ENCODE measurements at places on chromosomes 4 and X. TPM values are rescaled to one million over a fixed set of nuclear protein-coding genes. Genes with fewer than 3 reads are reported as not detected.

DNA sequence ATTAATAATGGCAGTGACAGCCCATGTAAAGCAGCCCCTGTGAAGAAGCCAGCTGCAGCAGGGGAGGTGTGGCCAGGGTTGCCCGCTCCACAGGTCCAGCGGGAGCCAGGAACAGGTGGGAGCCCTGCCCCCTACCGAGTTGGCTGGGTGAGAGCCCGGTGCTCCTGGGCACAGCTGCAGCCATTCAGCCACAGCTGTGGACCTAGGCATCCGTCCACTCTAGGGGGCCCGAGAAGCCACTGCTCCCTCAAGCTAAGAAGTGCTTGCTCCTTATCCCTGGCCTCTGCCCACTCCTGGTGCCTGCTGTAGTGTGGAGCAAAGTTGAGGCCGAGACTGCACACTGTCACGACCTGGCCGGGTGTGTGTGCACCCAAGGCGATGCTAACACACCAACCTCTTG, 1469.0 kb downstream of the PCDH7 start:
- no peaks in the 10 kb centered on the region for H3K27me3 ChIP-seq
- no peak overlapping the region for H3K4me3 ChIP-seq

GRCh38 chr4:26212528-26212927, 108.3 kb upstream of the RBPJ start:
- no peaks in the 10 kb centered on the region for H3K36me3 ChIP-seq
- DNase-seq, result no peak
- no peak overlapping the region for H3K27ac ChIP-seq
- no peak overlapping the region for H3K4me3 ChIP-seq
- H3K27me3 ChIP-seq, result no peaks in the 10 kb centered on the region

- H3K4me1 ChIP-seq, result 0 out of 2 replicates have a peak, but pooled peaks cover 10% of the 10 kb centered on the region
- H3K27me3 ChIP-seq, result no peaks in the 10 kb centered on the region
- no peak overlapping the region for H3K27ac ChIP-seq
- H3K4me3 ChIP-seq, result no peak overlapping the region
- DNase-seq, result peak; percentile 70
These were observed 34.0 kb upstream of the GYPA start for GRCh38 chr4:144174401-144175067.

DNA sequence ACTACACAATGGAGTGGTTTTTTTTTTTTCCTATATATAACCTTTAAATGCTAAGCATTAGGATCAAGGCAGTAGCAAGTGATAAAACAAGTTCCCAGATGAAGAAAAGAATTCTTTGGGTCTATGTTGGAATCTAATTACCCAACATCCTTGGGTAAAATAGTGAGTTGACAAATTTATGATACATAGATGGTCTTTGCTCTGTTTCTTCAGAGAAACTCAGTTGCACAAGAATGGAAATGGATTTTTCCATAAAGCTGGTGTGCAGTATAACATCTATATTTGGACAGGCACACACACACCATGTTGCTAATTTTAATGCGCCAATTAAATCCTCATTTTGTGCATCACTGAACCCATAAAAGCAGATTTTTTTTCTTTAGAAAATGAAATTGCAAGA, 137.0 kb upstream of the MED14 start:
- H3K4me3 ChIP-seq, result no peak overlapping the region
- H3K36me3 ChIP-seq, result no peaks in the 10 kb centered on the region
- H3K27me3 ChIP-seq, result no peaks in the 10 kb centered on the region
- DNase-seq, result no peak
- H3K27ac ChIP-seq, result no peak overlapping the region
- H3K4me1 ChIP-seq, result no peaks in the 10 kb centered on the region

DNA sequence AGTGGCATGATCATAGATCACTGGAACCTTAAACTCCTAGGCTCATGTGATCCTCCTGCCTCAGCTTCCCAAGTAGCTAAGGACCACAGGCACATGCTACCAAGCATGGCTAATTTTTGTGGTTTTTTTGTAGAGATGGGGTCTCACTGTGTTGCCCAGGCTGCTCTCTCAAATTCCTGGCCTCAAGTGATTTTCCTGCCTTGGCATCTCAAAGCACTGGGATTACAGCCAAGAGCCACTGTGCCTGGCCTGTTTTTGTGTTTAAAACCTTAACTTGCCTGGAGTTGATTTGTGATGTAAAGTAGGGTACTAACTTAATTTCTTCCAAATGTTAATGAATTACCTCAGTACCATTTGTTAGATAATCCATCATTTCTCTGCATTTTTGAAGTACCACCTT, 22.3 kb downstream of the DLG3 start:
- H3K4me3 ChIP-seq, result no peak overlapping the region
- DNase-seq, result no peak
- no peak overlapping the region for H3K27ac ChIP-seq
- no peaks in the 10 kb centered on the region for H3K27me3 ChIP-seq
- peaks cover 16% of the 10 kb centered on the region for H3K4me1 ChIP-seq

DNA sequence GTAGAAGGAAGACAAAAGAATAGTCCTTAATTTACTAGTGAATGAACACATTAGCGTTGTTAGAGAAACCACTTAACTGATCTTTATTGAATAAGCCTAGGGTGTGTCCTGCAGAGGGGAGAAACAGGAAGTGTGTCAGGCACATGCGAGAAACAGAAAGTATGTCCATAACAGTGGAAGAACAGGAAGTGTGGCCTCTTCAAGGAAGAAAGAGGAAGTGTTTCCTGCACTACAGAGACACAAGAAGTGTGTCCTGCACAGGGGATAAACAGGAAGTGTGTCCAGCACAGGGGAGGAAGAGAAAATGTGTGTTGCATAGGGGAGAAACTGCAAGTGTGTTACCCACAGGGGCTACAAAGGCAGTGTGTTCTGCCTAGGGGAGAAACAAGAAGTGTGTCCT, 539.6 kb upstream of the PRKX start:
- H3K36me3 ChIP-seq, result no peaks in the 10 kb centered on the region
- DNase-seq, result no peak
- H3K4me3 ChIP-seq, result no peak overlapping the region
- no peaks in the 10 kb centered on the region for H3K27me3 ChIP-seq

Gene SOD3
- 8.9 TPM for polyA plus RNA-seq

Gene DSPP
- 0.08 TPM for polyA plus RNA-seq

DNA sequence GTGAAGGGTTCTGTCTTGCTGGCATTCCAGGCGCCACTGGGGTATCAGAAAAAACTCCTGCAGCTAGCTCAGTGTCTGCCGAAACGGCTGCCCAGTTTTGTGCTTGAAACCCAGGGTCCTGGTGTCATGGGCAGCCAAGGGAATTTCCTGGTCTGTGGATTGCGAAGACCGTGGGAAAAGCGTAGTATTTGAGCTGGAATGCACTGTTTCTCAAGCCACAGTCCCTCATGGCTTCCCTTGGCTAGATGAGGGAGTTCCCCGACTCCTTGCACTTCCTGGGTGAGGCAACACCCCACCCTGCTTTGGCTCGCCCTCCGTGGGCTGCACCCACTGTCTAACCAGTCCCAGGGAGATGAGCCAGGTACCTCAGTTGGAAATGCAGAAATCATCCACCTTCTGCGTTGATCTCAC, 40.1 kb downstream of the NOP14 start:
- DNase-seq, result no peak
- H3K27me3 ChIP-seq, result no peaks in the 10 kb centered on the region
- peak overlapping the region; percentile 37 for H3K4me3 ChIP-seq
- H3K27ac ChIP-seq, result peak overlapping the region; percentile 94
- H3K36me3 ChIP-seq, result no peaks in the 10 kb centered on the region

GRCh38 chrX:10759141-10759799, 138.9 kb upstream of the MID1 start:
- peak; percentile 56 for DNase-seq
- peak overlapping the region; percentile 26 for H3K4me3 ChIP-seq
- peak overlapping the region; percentile 93 for H3K27ac ChIP-seq
- no peaks in the 10 kb centered on the region for H3K36me3 ChIP-seq
- peaks cover 28% of the 10 kb centered on the region for H3K4me1 ChIP-seq

DNA sequence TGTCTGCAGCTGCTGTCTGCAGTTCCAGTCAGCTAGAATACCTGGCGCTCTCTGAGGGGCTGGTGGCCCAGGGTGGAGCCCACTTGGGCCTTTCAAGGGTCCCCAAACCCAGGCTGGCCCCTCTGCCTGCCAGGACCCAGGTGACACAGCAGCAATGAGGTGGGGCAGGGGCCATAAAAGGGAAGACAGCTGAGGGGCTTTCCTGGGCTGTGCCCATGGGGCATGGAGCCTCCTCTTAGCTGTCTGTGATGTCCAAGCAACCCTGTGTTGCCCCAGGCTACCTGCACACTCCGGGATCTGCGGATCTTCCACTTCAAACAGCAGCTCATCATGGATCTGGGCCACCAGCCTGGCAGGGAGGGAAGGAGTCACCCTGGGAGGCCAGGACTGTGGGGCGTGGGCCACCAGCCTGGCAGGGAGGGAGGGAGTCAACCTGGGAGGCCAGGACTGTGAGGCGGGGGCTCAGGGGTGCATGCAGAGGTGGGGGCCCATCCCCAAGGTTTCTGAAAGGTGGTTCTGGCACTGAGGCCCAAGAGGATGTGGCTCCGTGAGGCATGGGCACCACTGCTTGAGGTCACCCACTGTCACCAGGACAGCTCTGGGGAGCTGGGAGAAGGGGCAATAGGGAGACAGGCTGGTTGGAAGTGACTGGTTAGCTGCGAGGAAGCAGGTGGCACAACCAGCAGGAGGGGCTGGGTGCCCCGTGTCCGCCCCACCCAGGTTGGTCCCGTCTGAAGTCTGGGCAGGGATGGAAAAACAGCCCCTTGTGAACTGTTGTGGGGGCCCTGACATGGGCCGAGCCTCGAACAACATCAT, 16.3 kb downstream of the NAT8L start:
- no peaks in the 10 kb centered on the region for H3K36me3 ChIP-seq
- no peaks in the 10 kb centered on the region for H3K27me3 ChIP-seq
- DNase-seq, result no peak
- no peak overlapping the region for H3K27ac ChIP-seq

Measured in GM23338 (cell line).